ENCODE measurements at places on chromosomes 1 and 21.

DNA sequence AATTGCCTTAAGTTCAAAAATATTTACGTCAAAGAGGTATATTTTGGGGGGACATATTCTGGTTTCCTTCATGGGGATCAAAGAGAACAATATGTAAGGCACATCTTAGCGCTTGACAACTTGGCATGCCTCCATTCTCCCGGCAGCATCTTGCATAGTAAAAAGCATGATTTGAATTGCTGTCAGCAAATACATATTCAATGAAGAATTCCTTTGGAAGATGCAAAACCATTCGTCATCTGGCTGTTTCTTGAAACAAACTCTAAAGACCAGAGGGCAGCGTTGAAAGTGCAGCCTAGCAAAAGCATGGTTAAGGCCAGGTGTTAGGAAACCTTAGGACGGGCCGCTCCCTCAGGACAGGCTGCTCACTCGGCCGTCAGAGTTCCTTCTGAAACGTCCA lies 3.4 kb upstream of the PIK3CD start:
- peaks cover 53% of the 10 kb centered on the region for H3K4me1 ChIP-seq
- no peaks in the 10 kb centered on the region for H3K27me3 ChIP-seq

- H3K4me3 ChIP-seq: no peak overlapping the region
- H3K36me3 ChIP-seq: no peaks in the 10 kb centered on the region
- H3K4me1 ChIP-seq: no peaks in the 10 kb centered on the region
- H3K27me3 ChIP-seq: peaks cover 11% of the 10 kb centered on the region
- no peak for DNase-seq
These were observed 14.0 kb upstream of the LORICRIN start for GRCh38 chr1:153245466-153245865.

GRCh38 chr1:227902641-227902990 lies 45.1 kb downstream of the WNT9A start:
- H3K36me3 ChIP-seq: no peaks in the 10 kb centered on the region
- no peaks in the 10 kb centered on the region for H3K4me1 ChIP-seq
- no peaks in the 10 kb centered on the region for H3K27me3 ChIP-seq
- no peak overlapping the region for H3K27ac ChIP-seq
- no peak for DNase-seq

- peaks cover 51% of the 10 kb centered on the region for H3K36me3 ChIP-seq
- DNase-seq: peak; percentile 88
- no peak overlapping the region for H3K4me3 ChIP-seq
- H3K27me3 ChIP-seq: no peaks in the 10 kb centered on the region
These were observed 19.0 kb downstream of the THEMIS2 start for GRCh38 chr1:27891196-27891889.

DNA sequence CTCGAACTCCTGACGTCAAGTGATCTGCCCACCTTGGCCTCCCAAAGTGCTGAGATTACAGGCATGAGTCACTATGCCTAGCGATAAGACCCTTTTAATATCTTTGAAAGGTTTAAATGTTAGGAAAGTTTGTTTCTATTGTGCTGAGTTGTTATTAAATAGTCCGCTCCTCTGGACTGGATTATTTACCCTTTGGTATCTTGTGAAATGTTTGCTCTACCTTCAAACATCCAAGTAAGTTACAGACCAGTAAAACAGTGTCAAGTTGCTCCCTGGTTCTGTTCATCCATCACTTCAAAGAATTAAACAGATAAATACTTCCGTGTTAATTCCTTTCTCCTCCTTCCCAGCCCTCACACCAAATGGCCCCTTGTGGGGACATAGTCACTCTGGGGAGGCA lies 44.8 kb downstream of the CASQ2 start:
- DNase-seq: no peak
- H3K27me3 ChIP-seq: no peaks in the 10 kb centered on the region
- no peaks in the 10 kb centered on the region for H3K4me1 ChIP-seq
- H3K4me3 ChIP-seq: no peak overlapping the region
- no peaks in the 10 kb centered on the region for H3K36me3 ChIP-seq
- no peak overlapping the region for H3K27ac ChIP-seq

- DNase-seq: no peak
- H3K27ac ChIP-seq: no peak overlapping the region
- no peaks in the 10 kb centered on the region for H3K36me3 ChIP-seq
- no peaks in the 10 kb centered on the region for H3K4me1 ChIP-seq
- H3K27me3 ChIP-seq: no peaks in the 10 kb centered on the region
- H3K4me3 ChIP-seq: no peak overlapping the region
These were observed 207.1 kb downstream of the HHAT start for GRCh38 chr1:210535761-210536160.

GRCh38 chr1:232142403-232143314 lies 487.3 kb downstream of the SIPA1L2 start:
- no peak overlapping the region for H3K27ac ChIP-seq
- no peak overlapping the region for H3K4me3 ChIP-seq
- H3K4me1 ChIP-seq: no peaks in the 10 kb centered on the region
- DNase-seq: no peak
- H3K36me3 ChIP-seq: no peaks in the 10 kb centered on the region

GRCh38 chr1:16128338-16128741 lies 27.5 kb downstream of the EPHA2 start:
- no peaks in the 10 kb centered on the region for H3K36me3 ChIP-seq
- no peaks in the 10 kb centered on the region for H3K27me3 ChIP-seq
- H3K4me3 ChIP-seq: no peak overlapping the region
- no peak for DNase-seq

GRCh38 chr21:15437883-15438282 lies 291.9 kb upstream of the USP25 start:
- H3K36me3 ChIP-seq: no peaks in the 10 kb centered on the region
- no peaks in the 10 kb centered on the region for H3K4me1 ChIP-seq
- no peak overlapping the region for H3K27ac ChIP-seq
- H3K27me3 ChIP-seq: no peaks in the 10 kb centered on the region

DNA sequence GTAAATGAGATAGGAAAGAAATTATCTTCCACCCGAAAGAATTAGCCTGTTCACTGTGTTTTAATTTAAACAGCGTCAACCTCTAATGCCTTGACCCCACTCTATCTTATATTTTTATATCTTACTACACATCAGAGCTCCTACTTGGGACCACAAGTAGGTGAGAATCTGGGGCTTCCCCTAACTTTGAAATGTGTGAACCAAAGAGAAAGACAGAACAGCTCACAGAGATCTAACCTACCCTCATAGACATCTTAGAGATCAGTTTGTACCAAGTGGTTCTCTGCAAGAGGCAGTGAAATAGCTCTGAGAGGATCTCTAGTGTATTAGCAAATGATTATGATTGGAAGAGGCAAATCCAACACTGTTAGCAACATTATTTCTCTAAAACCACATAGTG lies 31.0 kb upstream of the IFI16 start:
- DNase-seq: no peak
- no peaks in the 10 kb centered on the region for H3K27me3 ChIP-seq
- no peaks in the 10 kb centered on the region for H3K4me1 ChIP-seq
- no peaks in the 10 kb centered on the region for H3K36me3 ChIP-seq

- no peak overlapping the region for H3K4me3 ChIP-seq
- DNase-seq: no peak
- H3K27me3 ChIP-seq: no peaks in the 10 kb centered on the region
- H3K36me3 ChIP-seq: no peaks in the 10 kb centered on the region
- peak overlapping the region; percentile 3 for H3K27ac ChIP-seq
- H3K4me1 ChIP-seq: peaks cover 20% of the 10 kb centered on the region
These were observed 42.1 kb downstream of the TRIM33 start for GRCh38 chr1:114468710-114469468.

DNA sequence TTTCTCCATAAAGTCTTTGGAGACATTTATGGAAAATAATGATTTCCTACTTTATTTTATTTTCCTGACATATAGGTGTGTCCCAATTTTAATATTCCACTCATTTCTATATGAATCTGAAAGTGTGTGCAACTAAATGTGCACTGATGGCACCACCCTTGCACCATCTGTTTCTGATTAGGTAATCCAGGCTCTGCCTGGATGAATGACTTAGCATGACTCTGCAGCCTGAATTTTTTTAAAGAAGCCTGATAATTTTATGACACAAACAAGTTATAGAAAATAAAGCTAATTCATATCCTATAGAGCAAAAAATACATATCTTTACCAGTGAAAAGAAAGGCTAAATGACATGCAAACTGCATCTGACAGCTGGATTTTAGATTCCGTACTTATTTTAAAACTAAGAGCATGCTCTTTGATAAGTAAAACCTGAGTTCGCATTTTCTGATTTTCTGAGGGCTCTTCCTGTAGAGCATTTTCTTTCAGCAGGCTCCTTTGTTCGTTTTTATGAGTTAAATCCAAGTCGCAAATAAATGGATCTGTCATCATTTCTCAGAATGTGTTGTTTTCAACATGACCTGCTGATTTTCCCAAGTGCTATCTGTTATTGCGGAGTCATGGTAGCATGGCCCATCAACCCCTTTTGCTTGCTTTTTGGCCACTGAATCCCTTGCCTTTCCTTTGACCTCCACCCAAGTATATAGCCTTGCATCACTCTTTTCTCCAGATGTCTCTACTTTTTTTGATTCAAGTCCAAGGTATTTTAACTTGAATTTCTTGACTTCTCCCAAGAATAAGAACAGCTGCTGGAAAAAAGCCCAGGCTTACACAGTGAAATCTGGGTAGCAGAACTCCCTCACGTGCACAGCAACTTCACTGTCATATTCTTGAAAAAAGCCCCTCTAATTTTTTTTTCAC lies 52.8 kb upstream of the LYPLAL1 start:
- H3K4me1 ChIP-seq: no peaks in the 10 kb centered on the region
- H3K27ac ChIP-seq: no peak overlapping the region
- H3K4me3 ChIP-seq: no peak overlapping the region
- no peaks in the 10 kb centered on the region for H3K27me3 ChIP-seq
- H3K36me3 ChIP-seq: no peaks in the 10 kb centered on the region
- no peak for DNase-seq

GRCh38 chr1:13896932-13897331 lies 196.9 kb downstream of the PRDM2 start:
- H3K4me3 ChIP-seq: no peak overlapping the region
- DNase-seq: no peak
- H3K27ac ChIP-seq: no peak overlapping the region
- H3K4me1 ChIP-seq: no peaks in the 10 kb centered on the region
- H3K36me3 ChIP-seq: no peaks in the 10 kb centered on the region
- H3K27me3 ChIP-seq: no peaks in the 10 kb centered on the region

- DNase-seq: peak; percentile 57
- no peaks in the 10 kb centered on the region for H3K27me3 ChIP-seq
- H3K4me1 ChIP-seq: peaks cover 5% of the 10 kb centered on the region
- no peak overlapping the region for H3K27ac ChIP-seq
These were observed 78.3 kb downstream of the CLEC20A start for GRCh38 chr1:178418284-178418955.

GRCh38 chr1:180489976-180490375 lies 12.4 kb downstream of the ACBD6 start:
- no peak overlapping the region for H3K4me3 ChIP-seq

GRCh38 chr1:200975458-200975857 lies 48.1 kb downstream of the KIF21B start:
- DNase-seq: no peak
- H3K4me1 ChIP-seq: no peaks in the 10 kb centered on the region
- peaks cover 5% of the 10 kb centered on the region for H3K36me3 ChIP-seq
- no peak overlapping the region for H3K4me3 ChIP-seq
- no peaks in the 10 kb centered on the region for H3K27me3 ChIP-seq
- H3K27ac ChIP-seq: no peak overlapping the region

DNA sequence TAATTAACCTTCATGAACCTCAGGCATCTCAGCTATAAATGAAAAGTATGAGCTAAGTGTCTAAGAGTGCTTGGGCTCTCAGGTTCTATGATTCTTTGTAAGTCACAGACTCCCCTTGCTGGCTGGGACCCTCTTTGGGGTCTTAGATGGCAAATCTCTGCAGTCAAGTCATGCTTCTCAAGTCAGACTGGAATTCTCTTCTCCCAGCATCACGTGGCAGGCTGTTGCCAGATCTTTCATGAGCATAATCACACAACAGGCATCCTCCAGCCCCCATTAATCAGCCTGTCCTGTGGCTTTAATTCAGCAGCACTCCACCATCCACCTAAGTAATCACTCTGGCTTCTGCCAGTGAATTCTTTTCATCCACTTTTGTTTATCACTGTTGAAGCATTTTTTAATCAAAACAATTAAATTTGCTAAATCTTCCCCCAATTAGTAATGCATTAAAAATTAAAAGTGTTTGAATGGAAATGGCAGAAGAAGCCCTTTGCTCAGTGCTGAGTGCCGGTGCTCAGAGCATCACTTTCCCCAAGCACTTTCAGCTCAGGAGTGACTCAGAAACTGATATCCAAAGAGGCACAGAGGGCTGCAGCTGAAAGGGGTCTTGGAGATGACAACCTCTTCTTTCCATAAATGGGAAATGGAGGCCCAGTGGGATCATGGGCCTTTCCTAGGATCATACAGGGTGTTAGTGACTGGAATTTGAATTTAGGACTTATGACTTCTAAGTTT lies 50.2 kb downstream of the C8A start:
- H3K27me3 ChIP-seq: no peaks in the 10 kb centered on the region
- H3K4me1 ChIP-seq: no peaks in the 10 kb centered on the region
- no peak overlapping the region for H3K27ac ChIP-seq
- H3K4me3 ChIP-seq: no peak overlapping the region
- DNase-seq: no peak
- H3K36me3 ChIP-seq: no peaks in the 10 kb centered on the region

GRCh38 chr1:182192215-182192614 lies 130.7 kb upstream of the ZNF648 start:
- H3K36me3 ChIP-seq: no peaks in the 10 kb centered on the region
- H3K27ac ChIP-seq: no peak overlapping the region
- no peaks in the 10 kb centered on the region for H3K4me1 ChIP-seq
- H3K27me3 ChIP-seq: no peaks in the 10 kb centered on the region

GRCh38 chr1:62882201-62883104 lies 98.5 kb downstream of the ATG4C start:
- no peak overlapping the region for H3K4me3 ChIP-seq
- H3K36me3 ChIP-seq: no peaks in the 10 kb centered on the region
- H3K27me3 ChIP-seq: peaks cover 5% of the 10 kb centered on the region
- H3K27ac ChIP-seq: no peak overlapping the region
- no peak for DNase-seq

DNA sequence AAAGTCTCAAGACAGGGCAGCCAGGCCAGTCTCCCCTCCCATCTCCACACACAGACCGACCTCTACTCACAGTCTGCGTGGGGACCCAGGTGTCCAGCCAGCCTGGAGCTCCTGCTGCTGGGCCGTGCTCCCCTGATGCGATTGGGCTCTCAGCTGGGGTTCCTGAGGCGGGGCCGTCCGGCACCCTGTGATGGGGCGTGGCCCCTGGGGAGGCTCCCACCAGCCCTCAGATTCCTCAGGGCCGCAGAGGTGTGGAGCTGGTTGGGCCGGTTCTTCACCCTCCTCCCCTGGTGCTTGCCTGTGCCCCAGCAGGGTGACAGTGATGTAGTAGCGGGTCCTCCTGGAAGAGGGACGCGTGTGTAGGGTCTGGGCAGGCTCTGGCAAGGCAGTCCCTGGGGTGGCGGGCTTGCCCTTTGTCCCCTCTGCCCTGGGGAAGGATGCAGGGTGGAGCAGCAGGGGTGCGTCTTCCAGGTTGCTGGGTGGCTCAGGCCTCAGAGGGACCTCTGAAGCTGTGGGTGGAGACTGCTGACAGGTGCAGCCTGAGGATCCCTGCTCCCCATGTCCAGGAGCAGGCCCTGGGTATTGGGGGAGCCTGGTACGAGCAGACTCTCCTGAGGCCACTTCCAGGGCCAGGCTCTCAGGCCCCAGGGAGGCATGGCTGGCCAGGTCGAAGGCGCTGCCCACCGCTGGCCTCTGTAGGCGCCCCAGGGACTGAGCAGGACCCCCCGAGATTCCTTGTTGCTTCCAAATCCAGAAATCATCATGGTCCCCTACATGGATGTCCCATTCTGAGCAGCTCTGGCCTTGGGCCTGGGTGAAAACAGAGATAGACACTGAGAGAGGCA lies at the start of gene CRYBG2:
Gene CRYBG2, minus strand, starts transcription at position 155 of the 845 bp plus-strand sequence. CDS start 7,473 bp downstream, outside the sequence.
- H3K36me3 ChIP-seq: no peaks in the 10 kb centered on the region
- no peak for DNase-seq
- H3K27me3 ChIP-seq: no peaks in the 10 kb centered on the region

Measured in B cell (primary cell).